Activated CD8-positive, alpha-beta memory T cell treated with anti-CD3 and anti-CD28 coated beads for 1 hour (primary cell): ENCODE measurements at places on chromosomes 5 and 9.

GRCh38 chr9:136539427-136540421, 6.1 kb downstream of the NOTCH1 start:
- peak; percentile 89 for DNase-seq

GRCh38 chr5:149220750-149221149, 50.9 kb upstream of the AFAP1L1 start:
- no peak for DNase-seq

GRCh38 chr5:164748861-164749260, 1243.4 kb downstream of the MAT2B start:
- no peak for DNase-seq

- no peak for DNase-seq
Measured at GRCh38 chr5:3351581-3352442, 243.8 kb upstream of the IRX1 start.

DNA sequence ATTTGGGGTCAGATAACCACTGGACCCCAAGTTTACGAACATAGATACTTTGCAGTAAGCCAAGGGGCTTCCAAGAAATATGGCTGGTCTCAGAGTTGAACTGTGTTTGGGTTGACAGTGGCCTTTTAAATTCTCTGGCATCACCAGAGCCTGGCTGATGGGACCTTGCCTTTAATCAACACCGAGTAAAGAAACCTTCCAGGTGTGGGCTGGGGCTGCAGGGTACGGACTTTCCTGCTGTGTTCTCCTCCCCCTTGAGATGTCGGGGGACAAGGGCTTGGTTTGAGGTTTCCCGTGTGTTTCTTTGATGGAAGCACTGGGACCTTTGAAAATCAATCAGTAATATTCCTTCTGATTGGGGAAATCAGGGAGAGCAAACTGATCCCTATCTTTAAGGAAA, 140.1 kb downstream of the MTX3 start:
- no peak for DNase-seq

- DNase-seq = no peak
Measured at GRCh38 chr5:139376364-139376763, 6.7 kb downstream of the SLC23A1 start.

DNA sequence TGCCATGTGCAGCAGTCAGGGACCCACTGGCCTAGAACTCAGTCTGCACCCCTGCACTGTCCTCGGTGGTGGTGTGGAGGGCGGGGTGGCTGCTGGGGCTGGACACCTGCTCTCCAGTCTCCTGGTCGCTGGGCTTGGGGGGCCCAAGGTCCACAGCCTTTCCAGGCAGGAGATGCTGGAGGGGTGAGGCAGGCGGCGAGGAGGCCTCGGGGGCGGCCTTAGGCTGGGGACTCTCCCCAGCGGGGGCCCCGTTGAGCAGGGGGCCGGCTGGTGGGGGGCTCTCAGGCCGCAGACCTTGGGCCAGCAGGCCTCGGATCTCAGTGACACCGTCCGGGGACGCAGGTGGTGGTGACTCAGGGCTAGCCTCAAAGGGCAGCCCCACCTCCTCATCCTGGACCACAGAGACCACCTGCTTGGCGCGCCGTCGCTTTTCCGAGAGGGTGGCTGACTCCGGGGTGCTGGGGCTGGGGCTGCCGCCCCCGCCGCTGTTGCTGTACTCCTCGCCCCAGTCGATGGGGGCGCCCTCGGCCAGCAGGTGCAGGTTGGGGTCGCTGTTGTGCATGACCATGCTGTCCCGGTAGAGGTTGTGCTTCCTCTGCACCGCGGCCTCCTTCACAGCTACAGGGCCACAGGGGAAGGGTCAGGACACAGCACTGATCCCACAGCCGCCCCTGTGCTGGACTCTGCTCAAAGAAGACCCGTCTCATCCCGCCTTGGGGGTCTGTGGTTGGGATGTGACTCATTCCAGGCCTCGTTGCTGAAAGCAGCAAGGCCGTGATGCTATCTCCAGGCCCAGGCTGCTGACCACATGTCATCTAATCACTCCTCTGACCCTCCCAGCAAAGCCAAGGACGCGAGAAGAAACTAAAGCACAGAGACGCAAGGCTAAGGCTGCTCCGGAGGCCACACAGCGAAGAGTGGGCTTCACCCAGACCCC, 55.8 kb downstream of the LRSAM1 start:
- no peak for DNase-seq

DNA sequence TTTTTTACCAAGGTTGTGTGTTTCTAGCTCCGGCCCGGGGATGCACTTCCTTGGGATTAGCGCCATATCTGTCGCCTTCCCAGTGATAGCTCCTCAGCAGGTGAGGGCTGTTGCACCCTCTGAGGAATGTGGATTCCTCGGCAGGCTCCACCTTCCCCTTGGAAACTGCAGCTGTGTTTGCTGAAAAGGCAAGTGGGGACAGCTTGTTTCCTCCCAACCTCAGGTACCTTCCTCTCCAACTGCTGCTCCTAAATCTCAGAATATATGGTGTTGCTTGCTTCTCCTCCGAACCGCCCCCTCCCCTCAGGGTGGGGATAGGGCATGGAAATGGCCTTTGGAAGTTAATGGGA, 1.3 kb downstream of the SLC1A1 start:
- no peak for DNase-seq

- no peak for DNase-seq
Measured at GRCh38 chr5:12586406-12586805, 682.2 kb upstream of the CTNND2 start.

DNA sequence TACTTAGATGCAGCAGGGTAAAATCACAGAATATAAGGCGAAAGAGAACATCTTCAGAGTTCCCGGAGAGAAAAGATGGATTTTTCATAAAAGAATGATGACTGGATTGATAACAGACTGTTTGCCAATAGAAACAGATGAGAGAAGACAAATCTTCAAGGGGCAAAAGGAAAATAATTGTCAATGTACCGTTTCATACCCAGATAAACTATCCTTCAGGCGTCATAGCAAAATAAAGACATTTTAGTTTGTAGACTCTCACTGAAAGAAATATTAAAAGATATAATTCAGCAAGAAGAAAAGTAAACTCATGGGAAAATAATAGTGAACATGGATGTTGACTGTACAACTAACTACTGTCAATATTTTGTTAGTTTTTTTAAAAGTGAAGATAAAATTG, 174.2 kb downstream of the CRB2 start:
- no peak for DNase-seq

GRCh38 chr9:5178126-5178805, 7.2 kb downstream of the INSL6 start:
- no peak for DNase-seq

DNA sequence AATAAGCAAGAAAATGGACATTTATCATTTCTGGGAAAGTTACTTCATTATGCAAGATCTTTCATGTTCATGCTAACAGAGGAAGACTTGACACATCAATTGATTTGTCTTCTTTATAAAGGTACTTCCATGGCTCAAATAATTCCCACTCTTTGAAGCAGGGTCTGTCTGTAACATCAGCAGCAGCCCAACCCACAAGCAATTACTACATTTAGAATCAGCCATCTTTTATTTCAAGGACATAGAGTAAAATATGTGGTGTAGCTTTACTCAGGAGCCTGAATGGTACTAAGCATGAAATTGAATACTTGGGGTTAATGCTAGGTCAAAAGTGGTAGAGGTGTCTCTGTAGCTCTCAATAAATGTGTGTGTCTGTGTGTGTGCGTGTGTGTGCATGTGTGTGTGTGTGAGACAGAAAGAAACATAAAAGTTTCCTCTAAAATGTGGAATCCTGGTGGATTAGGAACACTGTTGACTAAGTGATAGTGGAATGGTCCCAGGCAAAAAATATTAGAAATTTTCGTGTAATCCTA, 581.1 kb downstream of the CAAP1 start:
- no peak for DNase-seq

DNA sequence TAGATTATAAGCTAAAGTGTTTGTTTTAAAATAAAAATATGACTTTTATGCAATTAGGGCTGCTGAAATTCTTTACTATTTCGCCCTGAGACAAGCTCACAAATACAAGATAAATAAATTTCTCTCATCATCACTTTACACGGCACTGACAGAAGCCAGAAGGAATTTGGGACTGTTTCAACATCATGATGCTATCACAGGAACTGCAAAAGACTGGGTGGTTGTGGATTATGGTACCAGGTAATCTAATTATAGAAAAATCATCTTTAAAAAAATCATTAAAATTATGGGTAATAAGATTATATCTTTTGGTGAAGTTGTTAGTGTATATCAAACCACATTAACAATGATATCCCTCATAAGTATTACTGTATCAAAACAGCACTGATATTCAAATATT, 95.0 kb downstream of the MAN2A1 start:
- no peak for DNase-seq

GRCh38 chr5:174872271-174872670, 147.9 kb downstream of the MSX2 start:
- no peak for DNase-seq

GRCh38 chr5:123448743-123449142, 25.5 kb upstream of the CEP120 start:
- no peak for DNase-seq
